Naive B cell (primary cell): ENCODE measurements at places on chromosomes 4 and X.

DNA sequence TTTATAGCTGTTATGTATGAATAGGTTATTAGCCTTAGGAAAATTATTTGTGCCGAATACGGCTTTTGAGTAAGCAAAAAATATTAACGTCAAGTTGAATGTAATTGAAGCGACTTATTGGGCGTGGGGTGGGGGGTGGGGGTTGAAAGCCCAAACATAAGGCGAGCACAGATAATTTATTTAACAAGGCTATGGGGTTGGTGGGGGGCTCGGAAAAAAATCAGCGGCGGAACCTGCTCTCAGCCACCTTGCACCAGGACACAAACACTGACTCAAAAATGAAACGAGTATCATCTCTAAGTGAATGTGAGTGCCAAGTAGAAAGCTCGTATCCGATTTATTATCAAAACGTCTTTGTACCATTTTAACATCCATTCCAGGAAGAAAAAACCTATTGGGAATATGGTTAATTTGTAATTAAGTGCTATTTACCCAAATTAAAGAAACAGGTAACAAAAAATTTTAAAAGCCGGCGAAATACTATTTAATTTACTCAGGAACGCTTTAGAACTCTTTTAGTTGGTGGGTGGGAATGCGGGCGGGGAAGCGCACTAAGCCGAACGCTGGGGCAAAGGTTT lies 902 bp upstream of the LARP1B start:
- no peak for DNase-seq

- DNase-seq: no peak
Measured at GRCh38 chr4:37735578-37735977, 49.4 kb upstream of the RELL1 start.

- DNase-seq: no peak
Measured at GRCh38 chrX:133958997-133959688, 26.3 kb downstream of the GPC3 start.

- DNase-seq: no peak
Measured at GRCh38 chr4:108270466-108271450, 102.0 kb upstream of the LEF1 start.

GRCh38 chr4:109803924-109804571 lies 2.2 kb upstream of the CFI start:
- peak; percentile 9 for DNase-seq

- DNase-seq: no peak
Measured at GRCh38 chr4:8664976-8665375, 72.4 kb downstream of the CPZ start.

GRCh38 chr4:133157460-133158160 lies 8.5 kb downstream of the PCDH10 start:
- DNase-seq: no peak

DNA sequence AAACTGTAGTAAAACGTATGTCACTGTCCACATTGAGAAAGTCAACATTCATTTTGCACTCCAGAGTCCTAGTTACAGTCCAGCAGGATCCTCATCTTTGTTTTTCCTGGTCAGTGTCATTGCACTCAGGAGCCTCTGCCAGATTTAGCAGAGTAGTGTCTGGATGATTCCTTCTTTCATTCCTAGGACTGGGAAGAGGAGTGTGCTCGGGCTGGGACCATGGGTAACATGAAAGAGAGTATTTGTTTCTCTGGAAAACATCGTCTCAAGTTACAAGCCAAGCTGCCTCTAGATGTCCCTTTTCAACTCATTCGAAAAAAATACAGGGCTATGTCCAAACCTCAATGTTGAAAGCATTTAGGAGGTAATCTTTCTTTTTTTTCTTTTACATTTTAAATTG lies 69.9 kb upstream of the TNIP3 start:
- no peak for DNase-seq

GRCh38 chr4:71081192-71081591 lies 87.7 kb downstream of the DCK start:
- no peak for DNase-seq

DNA sequence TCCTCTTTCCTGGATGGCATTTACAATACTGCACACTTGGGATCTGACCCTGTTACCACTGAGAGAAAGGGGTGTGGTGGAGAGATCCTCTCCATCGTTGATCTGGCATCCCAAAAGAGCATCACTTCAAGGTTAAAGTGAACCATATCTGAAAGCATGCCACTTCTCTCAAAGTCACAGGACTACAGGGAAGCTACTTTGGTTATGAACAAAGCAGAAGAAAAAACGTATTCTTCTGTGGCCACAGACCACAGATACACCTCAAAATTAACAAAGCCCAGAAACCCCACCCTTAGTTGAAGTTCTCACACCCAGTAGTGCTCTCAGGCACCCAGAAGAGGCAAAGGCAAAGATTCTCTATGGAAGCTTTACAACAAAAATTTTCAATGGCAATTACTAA lies 108.3 kb downstream of the JADE1 start:
- peak; percentile 48 for DNase-seq

GRCh38 chr4:121788896-121789295 lies 12.2 kb upstream of the EXOSC9 start:
- no peak for DNase-seq

DNA sequence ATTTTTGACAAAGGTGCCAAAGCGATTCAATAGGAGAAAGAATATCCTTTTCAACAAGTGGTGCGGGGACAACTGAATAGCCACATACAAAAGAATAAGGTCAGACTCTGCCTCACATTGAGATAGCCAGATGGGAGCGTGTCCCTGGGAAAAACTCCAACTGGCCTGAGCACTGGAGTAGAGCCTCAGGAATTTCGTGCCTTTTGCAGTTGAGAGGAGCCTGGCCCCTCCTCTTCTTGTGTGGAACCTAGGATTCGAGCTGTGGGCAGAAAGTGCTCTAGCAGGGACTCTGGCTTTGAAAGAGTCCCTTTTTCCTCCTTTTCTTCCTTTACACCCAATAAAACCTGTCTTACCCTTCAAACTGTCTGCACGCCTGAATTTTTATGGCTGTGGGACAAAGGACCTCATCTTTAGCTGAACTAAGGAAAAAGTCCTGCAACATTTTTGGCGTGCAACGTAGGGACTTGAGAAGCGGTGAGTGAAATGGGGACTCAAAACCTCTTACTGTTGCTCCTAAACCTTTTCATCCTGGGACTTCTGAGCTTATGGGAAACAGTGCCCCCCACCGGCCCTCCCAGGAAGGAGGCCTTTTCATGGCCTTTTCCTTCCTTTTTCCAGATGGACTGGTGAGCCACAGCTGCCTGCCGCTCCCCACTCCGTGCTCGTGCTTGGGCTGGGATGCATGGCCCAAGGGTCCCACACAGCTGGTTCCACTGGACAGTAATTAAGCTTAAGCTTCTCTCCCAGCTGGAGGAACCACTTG lies 68.6 kb downstream of the BMP15 start:
- DNase-seq: no peak
